ENCODE measurements at places on chromosomes 1 and 21.

DNA sequence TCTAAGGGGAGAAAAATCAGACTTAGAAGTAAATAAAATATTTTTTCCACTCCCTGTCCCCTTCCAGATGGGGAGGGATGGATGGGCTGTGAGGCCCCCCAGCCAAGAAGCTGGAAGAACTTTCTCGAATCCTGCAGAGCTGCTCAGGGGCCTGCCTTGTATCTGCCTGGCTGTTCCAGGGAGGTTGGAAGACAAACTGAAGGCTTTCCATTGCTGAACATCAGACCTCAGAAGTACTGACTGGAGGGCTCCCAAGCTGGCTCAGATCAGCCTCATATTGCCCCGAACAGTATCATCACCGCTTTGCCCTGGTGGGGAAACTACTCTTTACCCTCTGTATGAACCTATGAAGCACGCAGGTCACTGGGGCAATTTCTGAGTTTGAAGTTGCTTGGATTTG, 12.4 kb upstream of the F3 start:
- DNase-seq, result no peak

DNA sequence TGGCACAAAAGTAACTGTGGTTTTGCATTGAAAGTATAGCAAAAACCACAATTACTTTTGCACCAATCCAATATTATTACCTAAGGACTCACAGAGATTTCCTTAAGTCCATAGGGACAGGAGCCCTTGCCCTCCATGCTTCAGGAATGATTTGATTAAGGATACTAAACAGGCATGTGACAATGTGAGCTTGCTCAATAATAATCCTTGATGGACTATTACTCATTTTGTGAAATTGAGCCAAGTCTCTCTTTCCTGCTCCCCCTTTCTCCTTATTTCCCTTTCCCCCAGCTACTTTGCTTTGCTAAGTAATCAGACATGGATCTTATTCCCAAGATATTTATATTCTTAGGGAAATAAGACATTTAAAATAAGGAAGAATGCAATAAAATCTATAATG, 21.6 kb upstream of the RGL1 start:
- DNase-seq, result peak; percentile 53

- DNase-seq, result no peak
These were observed 398.3 kb downstream of the SEC16B start for GRCh38 chr1:177571485-177572076.

GRCh38 chr1:221035662-221036153, 156.5 kb downstream of the HLX start:
- DNase-seq, result peak; percentile 93

DNA sequence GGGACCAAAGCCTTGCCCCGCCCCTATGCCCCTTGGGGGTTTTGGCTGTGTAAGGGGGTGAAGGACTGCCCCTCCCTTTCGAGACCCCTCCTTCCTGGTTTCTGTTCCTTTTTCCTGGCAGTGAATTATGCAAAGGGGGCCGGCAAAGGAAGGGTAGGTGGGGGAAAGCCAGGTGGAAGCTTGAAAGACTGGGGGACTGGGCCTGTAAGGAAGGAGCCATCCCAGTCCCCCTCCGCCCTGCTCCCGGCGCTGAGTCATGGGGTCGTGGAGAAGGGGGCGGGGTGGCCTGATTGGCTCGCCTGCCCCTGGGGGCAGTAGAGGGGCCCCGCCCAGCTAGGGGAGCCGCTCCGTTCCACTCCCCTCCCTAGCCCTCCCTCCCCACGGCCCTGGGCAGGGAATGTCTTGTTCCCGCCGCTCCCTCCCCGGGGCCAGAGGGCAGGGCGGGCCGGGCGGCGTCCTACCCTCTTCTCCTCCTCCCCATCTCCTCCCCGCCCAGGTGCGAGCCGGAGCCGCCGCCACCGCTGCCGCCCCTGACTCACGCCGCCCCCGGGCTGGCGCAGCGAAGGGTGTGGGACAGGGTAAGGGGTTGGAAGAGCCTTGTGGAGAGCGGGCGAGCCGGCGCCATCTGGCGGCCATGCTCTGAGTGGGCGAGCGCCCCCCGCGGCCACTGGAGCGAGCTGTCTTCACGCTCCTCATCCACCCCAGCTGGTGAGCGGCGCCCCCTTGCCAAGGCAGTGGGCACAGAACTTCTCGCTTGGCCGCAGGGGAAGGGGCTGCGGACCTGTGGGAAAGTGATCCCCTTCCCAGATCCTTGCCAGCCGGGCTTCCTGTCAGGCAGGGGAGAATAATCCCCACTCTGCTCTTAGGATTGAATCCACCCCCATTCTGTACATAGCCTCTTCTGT, 14.7 kb downstream of the ZBTB7B start:
- DNase-seq, result peak; percentile 96

DNA sequence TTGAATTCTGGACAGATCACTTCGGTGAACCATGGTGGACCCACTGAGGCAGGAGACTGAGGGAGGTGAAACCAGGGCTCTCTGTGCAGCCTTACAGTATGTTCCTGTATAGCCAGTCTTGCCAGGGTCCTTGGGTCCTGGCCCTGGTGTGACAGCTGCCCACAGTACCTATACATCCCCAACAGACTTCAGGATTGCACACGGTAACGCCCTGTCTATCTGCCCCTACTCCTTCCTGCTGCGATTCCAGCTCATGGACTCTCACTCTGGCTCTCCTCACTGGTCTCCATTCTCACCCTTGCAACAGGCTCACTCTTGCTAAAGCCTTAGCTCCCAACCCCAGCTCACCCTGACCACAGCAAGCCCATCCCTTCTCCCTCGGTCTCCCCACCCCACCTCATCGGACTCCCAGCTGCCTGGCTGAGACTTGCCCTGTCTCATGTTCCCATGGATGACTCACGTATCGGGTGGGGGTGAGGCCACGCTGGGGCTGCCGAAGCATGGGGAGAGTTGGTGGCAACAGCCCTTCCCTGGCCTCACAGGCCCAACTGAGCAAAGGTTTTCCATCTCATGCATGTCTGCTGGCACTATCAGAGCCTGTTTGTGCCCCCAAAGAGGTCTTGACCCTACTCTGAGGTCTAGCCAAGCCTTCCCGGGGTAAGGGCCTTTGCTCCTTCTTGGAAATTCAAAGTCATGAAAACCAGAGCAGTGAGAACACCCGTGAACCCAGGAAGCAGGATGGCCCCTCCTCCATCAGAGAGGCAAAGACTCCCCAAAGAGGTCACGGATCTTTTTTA, 7.1 kb downstream of the PHLDA3 start:
- peak; percentile 99 for DNase-seq

DNA sequence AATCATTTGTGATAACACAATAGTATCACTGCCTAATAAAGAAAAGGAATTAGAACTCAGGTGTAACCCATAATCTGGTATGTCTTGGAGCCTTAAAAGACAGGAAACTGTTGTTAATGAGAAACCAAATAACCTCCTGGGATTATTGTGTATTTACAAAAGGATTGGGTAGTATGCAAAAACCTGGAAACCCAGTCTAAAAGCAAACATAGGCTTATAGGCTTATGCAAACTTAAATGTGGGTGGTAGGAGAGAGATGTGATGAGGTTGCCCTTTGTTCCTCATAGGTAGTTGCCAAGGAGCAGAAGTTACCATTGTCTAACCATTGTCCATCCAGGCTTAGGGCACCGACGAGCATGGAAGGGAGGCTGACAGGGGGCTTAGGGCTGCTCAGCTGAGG, 165.8 kb downstream of the AK5 start:
- DNase-seq, result no peak

GRCh38 chr1:246338546-246338945, 168.5 kb downstream of the SMYD3 start:
- no peak for DNase-seq

- DNase-seq, result peak; percentile 77
These were observed 319.4 kb downstream of the TGFB2 start for GRCh38 chr1:218664385-218665170.

DNA sequence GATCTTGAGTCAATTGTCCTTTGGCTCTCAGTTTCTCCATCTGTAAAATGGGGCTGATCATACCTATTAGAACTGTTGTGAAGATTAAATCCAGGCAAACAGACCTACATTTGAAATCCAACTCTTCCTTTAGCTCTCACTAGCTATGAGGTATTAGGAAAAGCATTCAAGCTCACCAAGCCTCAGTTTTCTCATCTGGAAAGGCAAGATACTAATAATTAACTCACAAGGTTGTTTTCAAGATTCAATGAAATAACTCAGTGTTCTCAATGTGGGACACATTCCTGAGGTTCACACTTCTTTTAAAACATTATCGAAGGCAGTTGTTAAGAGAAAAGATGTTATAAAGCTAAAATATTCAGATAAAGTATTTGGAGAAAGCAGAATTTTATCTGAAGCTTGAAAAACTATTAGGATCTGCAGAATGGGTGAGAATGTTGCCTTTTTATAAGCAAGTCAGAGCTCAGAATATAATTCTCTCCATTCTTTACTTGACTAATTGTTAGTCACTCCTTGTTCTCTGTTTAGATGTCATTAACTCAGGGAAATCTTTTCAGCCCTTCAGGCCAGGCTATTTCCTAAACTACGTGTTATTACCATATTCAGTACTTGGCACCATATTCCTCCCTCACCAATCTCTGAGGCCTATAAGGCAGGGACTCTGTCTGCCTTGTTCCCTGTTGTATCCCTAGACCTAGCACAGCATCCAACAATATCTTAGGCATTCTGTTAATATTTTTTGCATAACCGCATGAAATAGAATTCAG, 72.0 kb upstream of the VAV3 start:
- no peak for DNase-seq

All from M059J (cell line).